ENCODE measurements at places on chromosomes 6 and 20.

DNA sequence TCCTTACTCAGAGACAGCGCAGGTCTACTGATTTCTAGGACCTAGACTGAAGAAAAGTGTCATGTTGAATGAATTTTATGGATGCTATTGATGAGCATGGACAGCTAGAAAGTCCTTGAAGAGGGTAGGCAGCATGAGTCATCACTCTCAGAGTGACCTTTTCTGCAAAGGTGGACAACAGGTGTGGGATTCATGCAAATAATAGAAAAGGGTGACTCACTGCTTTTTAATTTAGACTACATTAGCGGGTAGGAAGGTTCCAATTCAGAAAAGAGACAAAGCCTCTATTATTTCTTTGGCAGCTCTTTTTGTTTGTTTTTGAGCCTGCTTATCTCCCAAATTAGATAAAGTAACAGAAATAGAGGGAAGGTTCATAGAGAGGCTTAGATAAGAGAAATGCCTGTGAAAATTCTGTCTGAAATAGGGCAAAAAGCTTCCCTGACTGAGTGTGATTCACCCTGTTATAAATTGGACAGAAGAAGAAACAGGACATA lies 191.4 kb downstream of the TENT5A start:
- DNase-seq, result no peak

- no peak for DNase-seq
Observed at GRCh38 chr6:163776196-163776905, 361.8 kb downstream of the QKI start.

GRCh38 chr20:64240243-64241015 lies 15.1 kb upstream of the PCMTD2 start:
- no peak for DNase-seq

GRCh38 chr20:31740208-31740607 lies 1.1 kb downstream of the TPX2 start:
- DNase-seq, result no peak

DNA sequence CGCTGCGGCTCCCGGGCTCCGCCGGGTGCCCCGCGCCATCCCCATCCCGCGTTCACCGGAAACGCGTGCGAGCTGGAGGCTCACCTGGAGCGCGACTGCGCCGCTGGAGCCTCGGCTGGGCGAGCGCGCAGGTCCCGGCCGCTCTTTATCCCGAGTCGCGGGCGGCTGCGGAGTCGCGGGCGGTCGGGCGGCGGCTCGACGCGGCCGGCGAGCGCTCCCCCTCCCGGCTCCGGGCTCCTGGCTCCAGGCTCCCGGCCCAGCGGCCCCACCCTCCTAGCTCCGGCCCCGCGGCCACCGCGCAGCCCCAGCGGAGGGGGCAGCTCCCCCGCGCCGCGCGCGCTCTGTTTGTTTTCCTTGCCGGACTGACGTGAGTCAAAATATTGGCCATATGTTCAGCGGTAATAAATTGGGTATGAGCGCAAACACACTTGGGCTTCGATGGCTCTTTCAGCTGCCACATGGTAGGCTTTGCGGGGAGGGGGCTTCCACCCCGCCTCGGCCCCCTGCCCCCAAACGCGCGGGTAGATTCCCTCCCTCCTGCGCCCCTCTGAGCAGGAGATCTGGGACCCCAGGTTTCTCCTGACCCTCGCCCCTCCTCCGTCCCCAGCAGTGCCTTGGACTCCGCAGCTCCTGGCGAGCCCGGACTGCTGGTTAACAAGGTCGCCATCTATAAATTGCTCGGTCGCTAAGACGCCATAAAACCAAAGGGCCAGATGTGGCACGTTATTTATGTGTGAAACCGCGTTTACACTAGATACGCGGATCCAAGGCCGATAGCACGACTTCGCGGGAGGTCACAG lies 8.8 kb upstream of the NKX2-2 start:
- DNase-seq, result peak; percentile 50

GRCh38 chr6:146889303-146889702 lies 290.5 kb downstream of the ADGB start:
- DNase-seq, result no peak

GRCh38 chr20:6426287-6426891 lies 303.6 kb upstream of the FERMT1 start:
- DNase-seq, result no peak

GRCh38 chr6:29965563-29965872 lies 23.2 kb downstream of the HLA-A start:
- no peak for DNase-seq

GRCh38 chr6:157059781-157060180 lies 263.5 kb downstream of the TMEM242 start:
- DNase-seq, result no peak

DNA sequence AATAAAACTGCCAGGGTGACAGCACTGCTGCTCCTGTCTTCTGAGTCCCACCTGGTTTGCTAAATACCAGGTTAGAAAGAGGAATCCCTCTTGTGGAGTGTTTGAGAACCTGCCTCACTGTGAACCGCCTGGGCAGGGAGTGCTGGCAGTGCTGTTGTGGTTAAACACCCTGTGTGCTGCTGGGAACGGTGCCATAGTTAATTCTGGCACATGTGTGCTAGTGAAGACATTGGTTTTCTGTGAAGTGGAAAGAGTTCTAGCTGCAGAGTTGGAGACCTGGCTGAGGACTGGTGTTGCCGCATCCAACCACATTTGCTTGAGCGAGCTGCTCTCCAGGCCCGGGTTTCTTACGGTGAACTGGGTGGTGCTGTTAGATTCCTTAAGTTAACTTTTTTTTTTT lies 72.7 kb downstream of the IGF2R start:
- no peak for DNase-seq

DNA sequence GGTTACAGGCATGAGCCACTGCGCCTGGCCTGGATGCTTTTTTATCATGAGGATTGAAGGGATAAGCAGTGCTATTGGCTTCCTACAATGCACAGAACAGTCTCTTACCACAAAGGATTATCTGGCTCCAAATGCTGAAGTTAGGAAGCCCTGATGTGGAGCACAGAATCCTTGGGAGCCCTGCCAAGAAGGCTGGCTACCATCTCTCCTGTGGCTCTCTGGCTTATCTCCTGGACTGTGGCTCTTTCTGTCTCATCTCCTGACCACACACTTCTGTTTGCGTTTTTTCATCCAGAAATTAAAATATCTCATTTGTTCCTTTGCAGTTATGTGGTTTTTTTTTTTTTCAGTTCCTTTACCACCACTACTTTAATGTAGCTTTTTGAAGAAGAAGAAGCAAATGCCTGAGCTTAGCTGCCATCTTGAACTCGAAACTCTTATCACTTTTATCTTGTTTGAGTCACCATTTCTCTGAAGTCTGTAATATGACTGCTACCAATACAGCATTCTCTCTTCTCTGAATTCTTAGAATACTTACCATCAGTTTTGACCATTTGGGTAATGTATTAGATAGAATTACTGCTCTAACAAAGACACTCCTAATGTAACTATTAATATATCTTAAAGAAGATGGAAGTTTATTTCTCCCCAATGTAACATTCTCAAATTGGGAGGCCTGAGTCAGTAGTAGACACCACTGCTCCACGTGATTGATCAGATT lies 1044.7 kb downstream of the KIF16B start:
- DNase-seq, result no peak

GRCh38 chr6:138007014-138007472 lies 100.2 kb downstream of the PERP start:
- no peak for DNase-seq

DNA sequence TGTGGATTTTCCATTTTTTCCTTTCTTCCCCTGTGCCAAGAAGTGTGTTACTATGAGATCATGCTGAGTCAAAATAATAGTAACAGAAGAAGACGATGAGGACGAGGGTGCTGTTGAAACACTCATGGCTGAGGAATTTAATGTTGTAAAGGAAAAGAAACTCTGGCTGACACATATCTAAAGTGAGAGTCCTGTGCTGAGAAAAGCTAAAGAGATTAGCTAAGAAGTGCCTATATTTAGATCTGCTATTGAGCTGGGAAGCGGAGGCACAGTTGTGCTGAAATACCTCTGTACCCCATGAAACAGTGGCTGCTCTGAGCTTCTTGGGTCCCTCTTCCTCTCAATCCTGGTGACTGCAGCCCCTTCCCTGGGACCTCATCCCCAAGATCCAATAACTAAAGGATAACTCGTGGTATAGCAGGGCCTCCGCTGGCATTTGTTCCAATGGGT lies 1.1 kb upstream of the SYTL3 start:
- DNase-seq, result no peak

DNA sequence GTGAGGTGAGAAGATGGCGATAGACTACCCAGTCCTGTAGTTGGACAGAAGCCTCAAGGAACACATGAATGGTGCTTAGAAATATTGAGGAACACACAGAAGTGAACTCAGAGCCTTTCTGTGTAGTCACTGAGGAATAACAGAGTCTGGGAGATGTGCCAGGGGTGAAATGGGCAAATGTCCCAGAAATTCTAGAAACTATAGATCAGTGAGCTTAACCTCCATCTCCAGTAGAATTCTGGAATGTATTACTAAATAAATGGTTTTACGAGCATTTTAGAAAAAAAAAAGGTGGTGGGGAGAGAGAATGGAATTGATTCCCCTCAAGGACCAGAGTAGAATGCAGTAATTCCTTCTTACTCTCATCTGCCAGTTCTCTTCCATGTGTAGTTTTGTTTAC lies 380.0 kb downstream of the LMBRD1 start:
- no peak for DNase-seq

DNA sequence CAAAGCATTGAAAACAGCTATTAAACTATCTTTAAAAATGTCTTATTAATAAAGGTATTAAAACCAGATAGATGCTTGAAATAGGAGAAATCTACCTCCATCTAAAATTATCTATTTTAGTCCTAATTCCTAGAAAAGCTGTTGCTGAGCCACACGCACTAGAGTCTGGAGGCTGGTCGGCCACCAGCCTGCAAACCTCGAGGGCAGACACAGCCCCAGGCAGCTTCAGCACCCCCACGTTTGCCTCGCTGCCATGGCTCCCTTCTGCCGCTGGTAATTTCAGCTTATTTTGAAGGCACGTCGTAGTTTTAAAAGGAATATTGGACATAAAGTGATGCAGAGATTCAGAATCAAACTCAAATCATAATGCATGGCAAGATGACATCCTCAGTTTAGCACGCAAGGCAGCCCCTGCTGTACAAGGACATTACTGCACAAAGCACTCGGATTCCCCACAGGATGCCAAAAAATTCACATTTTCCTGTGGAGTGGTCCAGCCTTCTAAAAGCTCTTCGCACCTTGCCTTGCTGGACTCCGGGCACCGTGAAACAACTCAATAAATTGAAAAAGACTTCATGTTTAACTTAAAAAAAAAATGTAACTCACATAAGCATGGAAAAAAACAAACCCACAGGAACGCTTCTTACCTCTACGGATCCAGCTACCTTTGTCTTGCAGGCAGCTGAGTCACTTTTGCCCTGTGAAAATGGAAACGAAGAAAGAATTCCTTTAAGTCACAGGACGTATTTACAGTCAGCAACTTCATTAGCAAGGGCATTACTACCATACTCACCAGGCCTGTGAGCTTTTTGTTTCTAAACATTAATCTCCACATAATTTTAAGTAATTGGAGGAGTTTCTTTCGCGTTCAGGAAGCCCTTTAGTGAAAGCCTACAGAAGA lies 143.4 kb upstream of the RPS6KA2 start:
- no peak for DNase-seq

DNA sequence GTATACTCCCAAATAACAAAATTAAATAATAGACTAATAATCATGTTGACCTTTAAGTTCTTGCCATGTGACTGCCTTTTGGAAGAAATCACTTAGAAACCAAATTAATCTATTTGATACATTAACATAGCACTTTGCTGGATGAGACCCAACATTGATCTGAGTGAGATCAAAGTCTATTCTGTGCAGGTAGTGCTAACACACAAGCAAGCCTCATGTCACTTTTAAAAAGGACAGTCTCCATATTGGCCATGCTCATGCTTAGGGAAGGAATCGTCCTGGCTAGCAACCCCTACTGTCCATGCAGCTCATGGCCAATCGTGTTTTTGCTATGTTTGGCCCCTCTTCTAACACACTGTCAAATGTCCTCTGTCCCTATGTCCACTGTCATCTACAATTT lies 35.8 kb upstream of the RNF217 start:
- DNase-seq, result no peak

GRCh38 chr20:13305284-13305683 lies 84.2 kb downstream of the ISM1 start:
- no peak for DNase-seq

DNA sequence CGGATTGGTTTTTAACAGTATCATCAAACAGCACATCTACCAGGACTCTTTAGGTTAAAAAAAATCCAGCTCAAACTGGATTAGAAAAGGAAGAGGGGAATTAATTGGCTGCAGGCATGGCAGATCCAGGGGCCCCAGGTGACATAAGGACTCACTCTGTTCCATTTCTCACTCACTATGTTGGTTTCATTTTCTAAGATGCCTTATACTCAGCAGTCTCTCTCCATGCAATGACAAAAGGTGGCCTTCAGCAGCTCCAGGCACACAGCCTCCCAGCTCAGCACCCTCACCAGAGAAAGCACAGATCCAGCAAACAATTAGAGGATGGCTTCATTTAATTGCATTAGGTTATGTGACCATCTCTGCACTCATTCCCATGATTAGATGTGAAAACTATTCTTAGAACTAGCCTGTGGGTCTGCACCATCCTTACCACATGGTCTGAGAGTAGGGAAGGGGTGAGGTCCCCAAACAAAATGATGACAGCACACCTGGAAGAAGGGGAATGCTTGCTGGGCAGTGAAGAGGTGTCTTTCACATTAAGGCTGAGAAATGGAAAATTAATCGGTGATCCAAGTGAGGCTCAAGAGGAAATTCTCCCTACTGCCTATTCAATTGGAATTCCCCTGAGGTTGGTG lies 243.1 kb downstream of the CDH26 start:
- no peak for DNase-seq

DNA sequence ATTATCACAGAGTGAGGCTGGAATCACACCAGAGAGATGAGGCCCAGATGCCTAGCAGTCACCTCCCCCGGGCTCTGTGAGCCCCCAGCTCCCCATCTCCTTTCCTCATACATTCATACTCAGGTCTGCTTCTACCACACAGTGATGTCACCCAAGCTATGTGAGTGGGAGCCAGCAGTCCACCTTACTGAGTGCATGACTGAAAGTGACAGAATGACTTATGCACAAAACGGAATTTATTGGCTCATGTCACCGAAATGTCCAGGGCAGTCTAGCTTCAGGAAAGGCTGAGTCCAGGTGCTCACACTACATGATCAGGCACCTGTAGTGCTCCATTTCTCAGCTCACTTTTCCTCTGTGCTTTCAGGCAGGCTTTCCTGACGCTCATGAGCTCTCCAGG lies 36.7 kb upstream of the CCN6 start:
- no peak for DNase-seq

GRCh38 chr20:25223179-25223661 lies 24.7 kb upstream of the PYGB start:
- DNase-seq, result no peak

GRCh38 chr6:169975701-169976100 lies 224.3 kb downstream of the ERMARD start:
- DNase-seq, result no peak

DNA sequence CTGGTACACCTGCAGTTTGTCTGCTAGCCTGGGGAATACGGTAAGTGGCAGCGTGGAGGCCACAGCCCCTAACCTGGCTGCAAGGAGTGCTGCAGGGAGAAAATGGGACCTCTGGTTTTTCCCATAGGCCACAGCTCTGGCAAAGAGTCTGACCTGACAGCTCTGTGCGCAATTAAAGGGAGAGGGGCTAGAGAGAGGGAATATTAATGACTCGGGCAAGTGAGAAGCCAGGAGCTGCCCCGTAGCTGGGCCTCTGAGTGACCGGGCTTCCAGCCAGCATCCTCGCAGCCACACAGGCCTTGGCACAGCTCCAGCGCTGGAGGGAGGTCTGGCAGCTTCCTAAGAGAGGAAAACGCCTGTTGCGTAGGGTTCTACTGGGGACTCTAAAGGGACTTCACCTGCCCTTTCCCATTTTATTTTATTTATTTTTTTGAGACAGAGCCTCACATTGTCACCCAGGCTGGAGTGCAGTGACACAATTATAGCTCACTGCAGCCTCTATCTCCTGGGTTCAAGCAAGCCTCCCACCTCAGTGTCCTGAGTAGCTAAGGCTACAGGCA lies 18.2 kb upstream of the OCSTAMP start:
- DNase-seq, result peak; percentile 68
